ENCODE measurements at places on chromosomes 2 and 18.

DNA sequence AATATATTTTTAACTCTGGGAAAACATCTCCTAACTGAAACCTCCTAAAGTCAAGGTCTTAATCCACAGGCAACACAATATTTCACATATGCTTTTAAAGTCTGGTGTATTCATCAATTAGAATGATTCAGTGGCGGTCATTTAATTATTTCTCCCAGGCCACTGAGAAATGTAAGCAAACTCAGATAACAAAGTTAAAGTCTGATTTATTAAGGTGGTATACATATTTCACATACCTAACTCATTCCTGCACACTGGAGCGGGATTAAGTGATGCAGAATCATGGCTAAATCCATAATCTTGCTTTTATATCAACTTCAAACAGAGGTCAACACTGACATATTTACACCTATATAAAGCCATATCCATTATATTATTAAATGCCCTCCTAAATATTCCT, 43.7 kb downstream of the FRZB start:
- DNase-seq = no peak

DNA sequence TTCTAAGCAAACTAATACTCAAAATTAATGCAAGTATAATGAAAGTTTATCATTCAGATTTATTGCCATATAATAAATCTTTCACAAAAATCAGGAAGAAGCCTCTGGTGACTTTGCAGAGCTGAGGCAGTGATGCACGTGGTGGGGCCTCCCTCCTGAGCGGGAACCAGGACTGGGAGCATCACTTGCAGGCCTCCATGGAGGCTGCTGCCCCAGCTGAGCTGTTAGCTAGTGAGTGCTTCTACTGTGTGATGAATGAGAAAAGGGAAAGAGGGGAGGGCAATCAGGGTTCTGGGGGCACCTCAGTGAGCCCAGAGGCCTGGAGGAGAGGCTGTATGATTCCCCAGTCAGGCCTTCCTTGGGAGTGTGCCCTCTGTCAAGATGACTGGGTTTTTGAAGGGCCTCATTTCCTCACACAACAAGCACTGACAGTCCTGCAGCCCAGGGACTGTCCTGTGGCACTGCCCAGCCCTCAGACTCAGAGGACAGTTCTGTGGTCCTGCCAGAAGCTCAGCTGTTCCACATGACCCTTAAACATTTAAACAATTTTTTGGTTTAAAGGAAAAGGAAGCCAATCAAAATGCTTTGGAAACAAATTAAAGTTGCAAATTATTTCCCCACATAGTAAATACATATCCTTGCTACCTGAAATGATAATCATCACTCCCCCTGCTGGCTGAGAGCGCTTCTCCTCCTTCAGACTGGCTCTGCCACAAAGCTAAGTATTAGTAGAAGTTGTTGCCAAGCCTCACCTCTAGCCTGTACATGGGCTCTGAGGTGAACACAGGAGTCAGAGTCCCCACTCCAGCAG, 90.9 kb upstream of the SMAD7 start:
- DNase-seq = peak; percentile 58

- DNase-seq = no peak
Measured at GRCh38 chr18:11868230-11868629, 17.0 kb downstream of the CHMP1B start.

DNA sequence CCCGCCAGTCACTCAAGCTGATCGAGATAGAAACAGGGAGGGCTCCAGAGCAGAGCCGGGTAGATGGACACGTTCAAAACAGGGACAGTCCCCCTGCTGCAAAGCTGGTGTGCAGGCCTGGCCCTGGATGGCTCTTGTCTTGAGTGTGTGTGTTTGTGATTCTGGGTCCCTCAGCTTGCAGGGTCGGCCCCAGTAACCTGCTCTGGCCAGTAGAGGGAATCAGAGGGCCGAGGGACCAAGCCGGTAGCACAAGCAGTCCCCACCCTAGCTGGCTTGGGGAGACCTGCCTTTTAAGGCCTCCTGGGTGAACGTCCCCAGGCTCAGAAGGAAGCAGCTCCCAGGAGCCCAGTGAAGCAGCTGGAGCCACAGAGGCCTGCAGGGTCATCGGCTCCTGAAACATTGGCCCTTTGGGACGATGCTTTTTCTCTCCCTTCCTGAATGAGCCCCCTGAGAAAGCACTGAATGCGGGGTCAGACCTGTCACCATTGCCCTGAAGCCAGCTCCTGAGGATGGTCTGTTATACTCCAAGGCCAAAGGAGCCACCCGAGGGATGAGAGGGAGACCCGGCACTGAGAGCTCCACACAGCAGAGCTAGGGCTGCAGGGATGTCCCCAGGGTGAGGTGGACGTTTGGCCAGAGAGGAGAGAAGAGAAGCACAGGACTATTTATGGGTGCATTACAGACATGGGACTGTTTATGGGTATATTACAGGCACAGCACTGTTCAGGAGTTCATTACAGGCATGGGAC, 15.4 kb upstream of the MLPH start:
- no peak for DNase-seq

- DNase-seq = no peak
Measured at GRCh38 chr18:73797419-73797818, 350.2 kb downstream of the FBXO15 start.

GRCh38 chr2:102940684-102941083, 178.9 kb downstream of the TMEM182 start:
- DNase-seq = no peak

DNA sequence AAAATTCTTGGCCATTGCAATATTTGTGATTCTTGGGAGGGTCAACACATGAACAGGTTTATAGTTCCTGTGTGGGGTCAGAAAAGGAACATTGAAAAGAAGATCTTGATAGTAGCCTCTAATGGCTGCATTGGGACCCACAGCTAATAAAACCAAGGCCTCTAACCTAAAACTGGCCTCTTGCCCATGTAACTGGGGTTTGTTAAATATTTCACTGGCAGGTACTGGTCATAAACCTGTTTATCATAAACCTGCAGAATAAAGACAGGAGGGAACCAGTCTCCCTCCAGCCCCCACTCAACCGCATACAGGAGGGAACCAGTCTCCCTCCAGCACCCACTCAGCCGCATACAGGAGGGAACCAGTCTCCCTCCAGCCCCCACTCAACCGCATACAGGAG, 125.3 kb downstream of the PXDN start:
- no peak for DNase-seq

- DNase-seq = no peak
Measured at GRCh38 chr2:19368760-19369159, 10.3 kb upstream of the OSR1 start.

GRCh38 chr18:50812834-50813233, 7.0 kb downstream of the MRO start:
- no peak for DNase-seq

- no peak for DNase-seq
Measured at GRCh38 chr2:8997108-8997507, 6.4 kb downstream of the MBOAT2 start.

GRCh38 chr2:26901326-26902183, 53.6 kb downstream of the DPYSL5 start:
- DNase-seq = peak; percentile 25

DNA sequence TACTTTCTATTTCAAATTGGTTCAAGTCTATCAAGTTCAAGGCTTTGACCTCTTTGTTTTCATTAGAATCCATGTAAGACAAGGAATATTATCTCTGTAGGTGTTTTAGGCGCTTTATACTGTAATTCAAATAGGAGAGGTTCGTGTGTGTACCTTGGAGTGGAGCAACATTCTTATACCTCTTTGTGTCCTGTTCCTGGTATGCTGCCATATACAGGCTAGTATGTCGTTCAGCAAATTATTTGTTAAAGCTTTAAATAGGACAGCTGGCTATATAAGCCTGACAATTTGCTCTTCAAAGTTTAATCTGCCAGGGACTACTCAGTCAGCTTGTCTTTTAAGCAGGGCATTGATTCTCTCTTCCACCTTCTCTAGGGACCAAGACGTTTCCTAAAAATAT, 31.1 kb upstream of the SPAG16 start:
- DNase-seq = no peak

GRCh38 chr2:229920011-229920641, 1.7 kb downstream of the TRIP12 start:
- no peak for DNase-seq

GRCh38 chr2:68263632-68264031, 11.3 kb upstream of the PPP3R1 start:
- no peak for DNase-seq

GRCh38 chr2:44533508-44533907, 171.8 kb downstream of the CAMKMT start:
- no peak for DNase-seq

DNA sequence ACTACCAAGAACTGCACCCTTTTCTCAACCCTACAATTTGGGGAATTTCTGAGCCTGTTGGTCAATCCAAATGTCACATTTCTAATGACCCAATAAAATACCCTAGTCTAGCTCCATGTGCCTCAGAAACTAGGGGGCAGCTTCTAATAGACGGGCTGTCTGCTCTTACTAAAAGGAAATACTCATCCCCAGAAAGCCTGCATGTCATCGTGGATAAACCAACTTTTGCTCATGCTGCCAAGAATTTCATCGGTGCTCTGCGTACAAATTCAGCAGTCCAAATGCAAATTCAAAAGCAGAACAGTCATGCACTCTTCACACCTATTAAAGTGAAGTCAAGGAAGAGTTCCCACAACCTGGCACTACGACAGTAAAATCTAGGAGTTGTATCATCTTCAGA, 377.3 kb downstream of the LNPK start:
- no peak for DNase-seq

DNA sequence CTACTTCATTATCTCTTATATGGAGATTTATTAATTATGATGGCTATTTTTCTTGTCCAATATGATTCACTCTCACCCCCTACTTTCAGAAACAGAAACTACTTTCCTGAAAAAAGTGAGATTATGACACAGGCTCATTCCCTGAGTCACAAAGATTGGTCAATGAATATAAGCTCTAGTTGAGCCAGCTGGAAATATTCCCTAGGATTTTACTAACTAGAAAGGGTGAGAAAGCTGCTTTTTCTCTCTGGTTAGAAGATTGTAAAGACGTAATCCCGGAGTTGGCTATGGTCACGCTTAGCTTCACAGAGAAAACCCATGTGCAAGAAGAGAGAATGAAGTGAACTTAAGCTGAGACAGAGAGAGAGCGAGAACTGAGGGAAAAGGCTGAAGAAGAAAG, 223.7 kb upstream of the SMAD7 start:
- no peak for DNase-seq

GRCh38 chr2:171383134-171383533, 50.7 kb downstream of the METTL8 start:
- DNase-seq = no peak

DNA sequence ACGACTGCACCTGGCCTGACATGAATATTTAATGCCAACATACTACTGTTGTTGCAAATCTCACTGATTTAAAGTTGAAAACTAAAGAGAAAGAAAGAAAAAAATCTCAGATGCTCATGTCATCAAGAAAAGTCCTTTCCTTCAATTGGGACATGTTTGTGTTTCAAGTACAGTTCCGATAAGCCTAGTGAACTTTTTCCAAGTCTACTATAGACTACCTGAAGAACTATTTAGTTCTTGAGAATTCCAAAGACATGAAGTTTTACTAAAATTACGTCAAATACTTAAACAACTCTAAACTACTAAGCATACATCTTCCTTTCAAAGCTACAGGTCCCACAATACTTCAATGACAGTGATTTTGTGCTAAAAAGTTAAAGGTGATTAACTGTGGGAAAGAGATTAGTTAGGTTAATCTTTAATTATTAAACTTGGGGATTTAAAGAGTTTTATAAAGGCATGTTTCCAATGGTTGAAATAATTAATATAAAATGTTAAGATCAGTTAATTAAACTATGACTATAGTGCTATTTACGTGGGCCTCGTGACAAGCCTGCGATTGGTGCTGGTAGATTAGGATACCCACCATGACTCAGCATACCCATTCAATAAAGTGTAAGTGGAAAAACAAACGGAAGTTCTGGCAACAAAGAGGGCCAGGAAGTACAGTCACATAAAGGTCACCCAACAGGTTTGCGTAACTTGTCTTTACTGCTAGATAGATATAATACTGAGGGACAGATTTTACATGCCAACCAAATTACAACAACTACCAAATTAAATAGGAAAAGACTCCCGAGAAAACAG, 55.5 kb downstream of the SEPTIN10 start:
- no peak for DNase-seq

DNA sequence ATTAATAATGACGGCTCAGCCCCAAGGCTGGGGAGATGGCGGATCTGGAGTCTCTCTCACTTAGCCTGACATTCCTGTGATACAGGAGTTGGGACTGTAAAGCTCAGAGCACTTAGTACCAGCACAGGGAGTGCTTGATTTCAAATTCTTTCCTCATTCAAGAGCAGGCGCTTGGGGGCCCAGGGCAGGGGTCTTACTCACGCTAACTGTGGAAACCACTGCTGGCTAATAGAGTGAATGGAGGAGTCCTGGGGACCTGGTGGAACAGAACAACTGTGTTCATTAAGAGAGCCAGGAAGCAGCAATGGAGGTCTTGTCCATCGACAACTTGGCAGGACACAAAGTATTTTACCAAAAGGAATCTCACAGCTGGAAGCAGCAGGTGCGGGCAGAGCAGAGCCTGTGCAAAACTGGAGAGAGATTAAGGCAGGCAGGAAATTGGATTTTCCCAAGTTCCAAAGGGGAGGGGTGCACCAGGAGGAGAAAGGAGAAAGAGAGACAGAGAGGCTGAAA, 358.9 kb downstream of the TNS1 start:
- DNase-seq = no peak

Measured in left ventricle myocardium inferior (tissue), 1 donor.